ENCODE measurements at places on chromosomes 7 and 10.

- no peak for DNase-seq
Measured at GRCh38 chr10:5547931-5548660, 23.3 kb downstream of the CALML3 start.

DNA sequence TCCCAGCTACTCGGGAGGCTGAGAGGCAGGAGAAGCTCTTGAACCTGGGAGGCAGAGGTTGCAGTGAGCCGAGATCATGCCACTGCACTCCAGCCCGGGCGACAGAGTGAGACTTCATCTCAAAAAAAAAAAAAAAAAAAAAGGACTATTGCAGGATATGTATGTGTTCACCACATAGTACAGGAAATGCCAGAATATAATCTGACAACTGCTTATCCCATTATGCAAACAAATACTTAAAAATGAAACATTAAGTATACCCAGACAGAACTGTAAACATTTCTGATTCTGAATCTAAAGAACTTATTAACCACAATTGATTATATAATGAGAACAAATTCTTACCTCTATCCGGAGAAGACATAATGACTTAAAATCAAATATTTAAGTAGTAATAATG lies 18.7 kb downstream of the DKK1 start:
- no peak for DNase-seq

DNA sequence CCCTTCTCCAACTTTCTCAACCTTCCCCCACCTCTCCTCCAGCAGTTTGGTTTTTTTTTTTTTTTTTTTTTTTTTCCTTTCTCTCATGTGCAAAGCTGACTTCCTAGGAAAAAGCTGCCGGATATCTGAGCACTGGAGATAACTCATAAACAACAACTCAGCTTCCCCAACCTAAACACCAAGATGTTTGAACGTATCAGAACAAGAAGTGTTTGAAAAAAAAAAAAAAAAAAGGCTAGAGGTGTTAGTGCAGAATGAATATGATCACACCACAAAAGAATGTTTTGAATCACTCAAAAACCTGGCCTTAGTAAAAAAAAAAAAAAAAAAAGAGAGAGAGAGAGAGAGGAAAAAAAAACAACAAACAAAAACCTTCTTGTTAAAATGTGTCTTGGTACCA lies 11.2 kb downstream of the GATA3 start:
- DNase-seq = no peak

- DNase-seq = no peak
Measured at GRCh38 chr10:47406870-47407691, 23.0 kb upstream of the ZNF488 start.

DNA sequence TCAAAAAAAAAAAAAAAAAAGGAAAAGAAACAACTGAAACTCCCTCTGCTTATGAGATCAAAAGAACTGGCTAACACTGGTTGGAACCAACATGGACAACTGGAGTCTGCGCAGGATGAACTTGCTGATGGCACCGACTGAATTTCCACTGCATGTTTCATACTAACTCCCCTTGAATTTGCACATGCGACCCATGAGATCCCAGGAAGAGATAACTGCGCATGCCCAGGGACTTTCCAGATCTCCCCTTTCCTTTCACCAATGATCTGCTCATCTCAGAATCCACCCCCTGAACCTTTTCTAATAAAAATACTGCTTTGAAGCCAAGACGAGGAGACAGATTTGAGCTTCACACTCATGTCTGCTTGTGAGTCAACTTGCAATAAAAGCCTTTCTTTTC lies 20.7 kb downstream of the LBX1 start:
- no peak for DNase-seq

DNA sequence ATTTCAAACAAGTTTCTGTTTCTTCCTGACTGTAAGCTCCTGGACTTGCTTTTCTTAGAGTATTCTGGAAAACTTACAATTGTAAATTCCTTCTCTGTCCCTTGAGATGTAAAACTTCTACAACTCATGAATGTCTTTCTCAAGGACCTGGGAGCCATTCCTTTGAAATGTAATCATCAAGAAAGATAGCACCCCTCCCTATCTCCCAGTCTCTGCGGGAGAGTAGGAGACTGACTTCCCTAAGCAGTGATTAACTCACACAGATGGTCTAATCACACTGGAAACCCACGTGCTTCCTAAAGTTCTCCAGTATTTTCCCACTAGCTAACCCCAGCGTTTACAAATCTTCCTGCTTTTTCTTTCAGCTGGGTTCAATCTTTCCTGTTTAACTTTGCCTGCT lies 549.4 kb downstream of the SORCS1 start:
- DNase-seq = peak; percentile 74

- DNase-seq = peak; percentile 18
Measured at GRCh38 chr7:32564542-32564941, 69.3 kb downstream of the AVL9 start.

- DNase-seq = peak; percentile 16
Measured at GRCh38 chr7:122166740-122167139, 22.7 kb upstream of the AASS start.

- DNase-seq = no peak
Measured at GRCh38 chr10:101145750-101146391, 14.8 kb downstream of the TLX1 start.

- DNase-seq = no peak
Measured at GRCh38 chr10:77909021-77909748, 17.4 kb downstream of the DLG5 start.

- no peak for DNase-seq
Measured at GRCh38 chr7:28483112-28483511, 70.8 kb downstream of the CREB5 start.

- DNase-seq = no peak
Measured at GRCh38 chr7:139701908-139702307, 75.9 kb downstream of the HIPK2 start.

- no peak for DNase-seq
Measured at GRCh38 chr7:17015598-17016031, 133.8 kb upstream of the AGR3 start.

GRCh38 chr7:98713165-98713810 lies 96.2 kb downstream of the NPTX2 start:
- DNase-seq = no peak

GRCh38 chr10:112314822-112315474 lies 31.7 kb downstream of the TECTB start:
- peak; percentile 76 for DNase-seq

DNA sequence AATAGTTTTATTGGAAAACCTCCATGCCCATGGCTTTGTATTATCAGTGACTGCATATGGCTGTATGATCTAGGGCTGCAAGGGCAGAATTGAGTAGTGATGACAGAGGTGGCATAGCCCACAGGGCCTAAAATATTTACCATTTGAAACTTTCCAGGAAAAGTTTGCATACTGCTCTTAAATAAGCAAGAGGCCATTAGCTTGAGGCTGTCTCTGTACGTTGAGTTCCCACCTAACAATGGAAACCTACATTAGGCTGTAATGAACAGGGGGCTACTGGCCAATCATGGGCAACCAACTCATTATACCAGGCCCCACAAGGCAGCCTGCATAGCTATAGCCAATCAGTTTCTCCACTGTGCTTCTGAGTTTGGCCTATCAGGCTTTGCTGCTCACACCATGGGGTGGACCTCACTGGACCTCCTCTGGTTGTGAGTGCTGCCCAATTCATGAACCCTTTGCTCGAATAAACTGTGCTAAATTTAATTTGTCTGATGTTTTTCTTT lies 673 bp upstream of the ST8SIA6 start:
- no peak for DNase-seq

DNA sequence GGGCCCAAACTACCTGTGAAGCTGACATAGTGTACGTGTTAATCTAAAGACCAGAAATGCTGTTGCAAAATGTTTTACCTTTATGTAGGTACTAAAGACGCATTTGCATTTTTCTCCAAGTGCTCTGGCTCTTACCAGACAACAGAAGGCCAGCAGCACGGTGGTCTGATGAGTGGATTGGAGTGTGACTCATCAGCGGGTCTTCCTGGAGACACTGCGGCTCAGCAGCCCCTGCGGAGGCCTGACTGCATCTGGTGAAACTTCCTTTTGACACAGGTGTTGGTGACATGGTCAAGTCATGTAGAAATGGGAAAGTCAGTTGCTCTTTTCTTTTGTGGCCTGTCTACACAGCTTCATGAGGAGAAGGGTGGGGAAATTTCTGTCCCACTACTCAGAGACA lies 723.6 kb downstream of the INHBA start:
- no peak for DNase-seq
